ENCODE measurements at places on chromosomes 6 and 20.

- no peak for DNase-seq
Observed at GRCh38 chr6:148085631-148086331, 256.9 kb upstream of the SASH1 start.

DNA sequence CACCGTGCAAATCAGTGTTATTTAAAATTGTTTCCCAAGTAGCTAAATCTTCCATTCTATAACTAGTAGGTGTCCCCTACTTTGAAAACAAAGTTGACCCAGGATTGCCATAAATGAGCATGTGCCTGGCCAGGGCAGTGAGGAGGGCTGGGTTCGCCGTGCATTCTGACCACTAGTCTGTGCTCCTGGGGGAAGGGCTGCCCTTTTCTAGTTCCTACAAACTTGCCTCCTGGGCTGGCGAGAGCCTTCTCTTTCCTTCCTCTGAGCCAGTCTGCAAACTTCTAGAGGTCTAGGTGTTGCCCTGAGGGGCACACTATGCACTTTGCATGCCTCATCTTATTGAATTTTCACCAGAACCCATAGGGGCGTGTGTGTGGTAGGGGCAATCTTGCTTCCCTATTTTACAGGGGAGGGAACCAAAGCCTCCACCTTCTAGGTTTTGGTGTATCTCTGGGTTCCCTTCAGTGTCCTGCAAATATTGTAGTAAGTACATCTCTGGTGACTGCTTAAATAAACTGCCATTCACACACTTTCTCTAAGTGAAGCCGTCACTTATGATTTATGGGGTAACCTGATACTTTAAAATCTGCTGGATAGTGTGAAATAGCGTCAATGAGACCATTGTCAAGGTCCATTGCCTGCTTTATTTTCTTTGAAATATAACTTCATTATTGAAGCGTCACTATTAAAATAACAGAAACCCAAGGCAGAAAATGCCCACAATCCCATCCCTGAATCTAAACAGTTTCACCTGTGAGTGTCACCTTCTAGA lies 42.2 kb downstream of the CDH26 start:
- no peak for DNase-seq

DNA sequence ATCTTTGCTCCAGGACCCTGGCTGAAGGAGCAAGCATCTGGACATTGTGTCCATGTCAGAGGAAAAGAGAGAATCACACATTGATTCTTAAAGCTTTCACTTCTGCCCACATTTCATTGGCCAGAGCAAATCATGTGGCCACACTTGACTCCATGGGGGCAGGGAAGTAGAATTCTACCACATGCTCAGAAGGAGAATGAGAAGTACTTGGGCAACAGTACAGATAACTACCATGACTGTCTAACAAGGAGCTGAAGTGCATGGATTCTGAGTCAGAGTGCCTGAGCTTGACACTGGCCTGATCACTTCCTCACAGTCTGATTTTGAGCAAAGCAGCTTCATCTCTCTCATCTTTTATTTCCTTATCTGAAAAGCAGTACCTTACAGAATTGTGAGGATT lies 38.6 kb downstream of the GHRH start:
- no peak for DNase-seq

GRCh38 chr6:125884634-125885371 lies 71.8 kb upstream of the HINT3 start:
- DNase-seq = no peak

DNA sequence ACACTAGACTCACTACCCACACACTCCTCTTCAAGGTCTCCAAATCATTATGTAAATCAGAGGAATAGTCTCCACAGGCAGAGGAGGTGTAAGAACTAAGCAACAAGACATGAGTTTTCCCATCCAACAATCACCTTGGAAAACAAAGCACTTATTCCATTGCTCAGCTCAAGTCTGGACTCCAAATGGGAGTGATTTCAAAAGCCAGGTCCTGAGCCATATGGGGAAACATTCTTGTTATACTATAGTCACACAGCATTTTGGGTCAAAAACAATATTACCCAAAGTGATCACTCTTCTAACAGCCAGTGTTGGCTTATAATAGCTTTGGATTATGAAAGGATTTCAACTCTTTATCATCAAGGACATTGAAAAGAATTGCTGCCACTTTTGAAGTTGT lies 3.6 kb upstream of the PRPH2 start:
- DNase-seq = no peak

DNA sequence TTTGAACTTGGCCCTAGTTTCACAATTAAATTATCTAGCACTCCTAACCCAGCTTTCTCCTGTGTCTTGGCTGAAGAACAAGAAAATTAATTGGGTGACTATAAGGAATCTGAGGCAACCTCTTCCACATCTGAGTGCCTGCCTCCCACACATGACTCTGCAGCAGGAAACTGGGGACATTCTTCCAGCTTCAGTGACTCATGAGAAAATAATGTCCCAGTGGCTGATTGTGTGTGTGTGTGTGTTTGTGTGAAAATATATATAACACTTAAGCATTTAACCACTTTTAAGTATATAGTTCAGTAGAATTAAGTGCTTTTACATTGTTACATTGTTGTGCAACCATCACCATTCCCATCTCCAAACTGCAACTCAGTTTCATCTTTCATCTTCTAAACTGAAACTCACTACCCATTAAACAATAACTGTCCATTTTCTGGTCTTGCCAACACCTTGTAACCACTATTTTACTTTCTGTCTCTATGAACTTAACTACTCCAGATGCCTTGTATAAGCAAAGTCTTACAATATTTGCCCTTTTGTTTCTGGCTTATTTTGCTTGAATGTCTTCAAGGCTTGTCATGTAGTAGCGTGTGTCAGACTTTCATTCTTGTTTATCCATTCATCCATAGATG lies 8.7 kb downstream of the TRIM38 start:
- DNase-seq = no peak

- no peak for DNase-seq
Observed at GRCh38 chr6:99306341-99306740, 43.1 kb downstream of the FAXC start.

DNA sequence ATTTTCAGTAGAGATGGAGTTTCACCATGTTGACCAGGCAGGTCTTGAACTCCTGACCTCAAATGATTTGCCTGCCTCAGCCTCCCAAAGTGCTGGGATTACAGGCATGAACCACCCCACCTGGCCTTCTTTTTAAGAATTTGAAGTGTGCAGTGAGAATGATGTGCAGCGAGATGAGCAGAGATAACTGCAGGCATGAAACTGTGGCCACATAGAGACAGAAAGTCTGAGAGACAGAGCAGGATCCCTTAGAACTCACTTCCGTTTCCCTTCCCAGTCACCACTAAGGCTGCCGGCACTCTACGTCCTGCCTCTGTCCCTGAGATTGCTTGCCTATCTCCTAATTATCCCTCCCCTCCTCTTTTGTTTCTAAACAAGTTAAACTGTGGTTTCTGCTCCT lies 27.2 kb downstream of the IL22RA2 start:
- no peak for DNase-seq

- no peak for DNase-seq
Observed at GRCh38 chr20:25288291-25289181, 40.7 kb downstream of the PYGB start.

DNA sequence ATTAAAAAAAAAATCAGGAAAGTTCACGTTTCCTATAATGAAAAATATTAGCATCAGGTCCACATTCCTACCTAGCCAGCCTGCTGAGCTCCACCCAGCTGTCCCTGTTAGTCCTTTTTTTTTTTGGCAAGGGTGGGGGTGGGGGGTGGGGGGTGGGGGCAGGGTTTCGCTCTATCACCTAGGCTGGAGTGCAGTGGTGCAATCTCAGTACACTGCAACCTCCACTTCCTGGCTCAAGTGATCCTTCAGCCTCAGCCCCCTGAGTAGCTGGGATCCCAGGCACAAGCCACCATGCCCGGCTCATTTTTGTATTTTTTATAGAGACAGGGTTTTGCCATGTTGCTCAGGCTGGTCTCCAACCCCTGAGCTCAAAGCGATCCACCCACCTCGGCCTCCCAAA lies 7.5 kb upstream of the SLC2A10 start:
- DNase-seq = no peak

- DNase-seq = peak; percentile 24
Observed at GRCh38 chr20:5863040-5863833, 87.1 kb downstream of the TRMT6 start.

DNA sequence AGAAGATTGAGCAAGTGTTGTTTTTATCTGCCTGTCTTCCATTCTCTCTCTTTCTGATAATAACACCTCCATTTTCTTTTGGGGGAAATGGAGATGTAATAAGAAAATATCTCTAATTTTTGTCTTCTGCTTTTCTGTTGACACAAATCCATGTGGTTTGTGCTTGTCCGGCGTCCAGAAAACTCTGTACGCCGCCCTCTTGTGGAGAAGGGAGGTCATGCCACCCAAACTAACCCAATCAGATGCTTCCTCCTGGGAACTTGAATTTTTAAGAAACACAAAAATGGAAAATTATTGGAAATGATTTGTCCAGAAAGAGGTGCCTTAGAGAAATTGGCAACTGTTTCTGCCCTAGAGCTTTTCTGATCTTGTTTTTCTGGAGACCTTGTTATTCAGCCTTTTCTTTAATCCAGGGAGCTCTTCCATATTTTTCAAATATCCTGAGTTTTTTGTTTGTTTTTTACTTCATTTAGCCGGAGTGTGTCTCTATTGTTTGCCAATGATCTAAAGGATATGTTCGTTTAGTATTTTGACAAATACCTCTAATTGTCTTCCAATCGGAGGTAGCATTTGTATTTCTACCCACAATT lies 17.8 kb upstream of the FNDC1 start:
- no peak for DNase-seq

- no peak for DNase-seq
Observed at GRCh38 chr6:35730745-35731413, 6.0 kb upstream of the ARMC12 start.

DNA sequence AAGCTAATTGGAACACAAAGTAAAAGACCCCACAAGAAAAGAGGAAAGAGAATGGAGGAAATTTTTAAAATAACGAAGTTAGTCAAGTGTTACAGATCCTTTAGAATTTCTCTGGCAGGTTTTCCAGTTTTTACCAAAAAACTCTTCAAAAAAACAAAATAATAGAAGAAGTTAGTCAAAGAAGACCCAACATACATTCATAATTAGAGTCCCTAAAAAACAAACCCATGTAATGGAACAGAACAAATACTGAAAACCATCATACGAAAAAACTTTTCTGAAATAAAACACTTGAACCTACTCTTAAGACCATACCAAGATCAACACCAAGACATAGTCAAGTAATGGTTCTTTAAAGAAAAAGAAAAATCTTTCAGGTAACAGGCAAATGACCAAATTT lies 31.6 kb downstream of the RANBP9 start:
- no peak for DNase-seq

- no peak for DNase-seq
Observed at GRCh38 chr6:36276581-36277536, 7.0 kb downstream of the PNPLA1 start.

DNA sequence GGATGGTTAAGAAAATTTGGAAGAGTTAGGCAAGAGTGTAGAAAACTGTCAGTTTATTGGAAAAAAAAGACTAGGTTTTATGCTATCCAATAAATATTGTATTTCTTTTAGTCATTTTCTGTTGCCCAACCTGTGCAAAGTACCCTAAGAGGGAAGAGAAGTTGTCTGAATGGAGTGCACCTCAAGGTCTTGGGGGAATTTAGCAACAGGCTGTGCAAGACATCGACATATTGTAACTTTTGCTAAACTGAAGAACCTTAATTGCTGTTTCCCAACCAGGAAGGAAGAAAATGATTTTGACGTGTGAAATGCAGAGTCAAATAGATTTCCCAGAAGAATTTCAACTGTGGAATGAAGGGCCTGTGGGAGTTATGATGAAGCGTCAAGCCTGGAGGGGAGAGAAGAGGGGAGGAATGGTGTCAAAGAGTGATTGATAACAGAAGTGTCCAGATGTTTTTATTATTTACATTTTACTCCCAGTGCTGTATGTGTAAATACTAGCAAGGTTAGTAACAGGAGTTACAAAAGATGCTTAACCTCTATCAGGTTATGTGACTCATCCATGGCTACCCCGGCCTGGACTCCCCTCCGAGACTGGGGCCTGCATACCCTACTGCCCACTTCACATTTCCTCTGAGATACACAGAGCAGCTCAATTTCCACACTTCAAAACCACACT lies 246.8 kb downstream of the MYLK4 start:
- DNase-seq = no peak
